Activated CD8-positive, alpha-beta memory T cell treated with anti-CD3 and anti-CD28 coated beads for 24 hours (primary cell): ENCODE measurements at places on chromosomes 3 and 15.

DNA sequence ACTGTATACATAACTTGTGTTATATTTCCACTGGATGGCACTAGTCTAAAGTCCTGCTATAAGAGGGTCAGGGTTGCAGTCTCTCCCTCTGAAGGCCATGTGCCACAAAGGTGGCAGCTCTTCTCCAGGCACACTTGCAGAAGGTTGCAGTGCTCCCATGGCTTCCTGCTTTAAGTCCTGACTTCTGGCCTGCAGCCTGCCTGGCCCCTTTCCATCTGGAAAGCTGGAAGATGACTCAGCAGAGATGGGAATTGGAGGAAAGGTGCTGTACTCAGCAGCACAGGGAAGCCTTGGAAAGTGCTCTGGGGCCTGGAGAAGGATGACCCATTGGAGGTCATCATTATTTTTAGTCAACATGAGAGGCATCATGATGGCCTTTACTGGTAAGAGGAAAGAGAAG lies 40.9 kb upstream of the MRPL3 start:
- DNase-seq, result no peak

GRCh38 chr3:5110337-5110736 lies 11.8 kb upstream of the ARL8B start:
- no peak for DNase-seq

GRCh38 chr3:158452334-158452733 lies 118.7 kb upstream of the MLF1 start:
- no peak for DNase-seq

- DNase-seq, result no peak
Observed at GRCh38 chr3:8220291-8220690, 281.3 kb upstream of the LMCD1 start.

DNA sequence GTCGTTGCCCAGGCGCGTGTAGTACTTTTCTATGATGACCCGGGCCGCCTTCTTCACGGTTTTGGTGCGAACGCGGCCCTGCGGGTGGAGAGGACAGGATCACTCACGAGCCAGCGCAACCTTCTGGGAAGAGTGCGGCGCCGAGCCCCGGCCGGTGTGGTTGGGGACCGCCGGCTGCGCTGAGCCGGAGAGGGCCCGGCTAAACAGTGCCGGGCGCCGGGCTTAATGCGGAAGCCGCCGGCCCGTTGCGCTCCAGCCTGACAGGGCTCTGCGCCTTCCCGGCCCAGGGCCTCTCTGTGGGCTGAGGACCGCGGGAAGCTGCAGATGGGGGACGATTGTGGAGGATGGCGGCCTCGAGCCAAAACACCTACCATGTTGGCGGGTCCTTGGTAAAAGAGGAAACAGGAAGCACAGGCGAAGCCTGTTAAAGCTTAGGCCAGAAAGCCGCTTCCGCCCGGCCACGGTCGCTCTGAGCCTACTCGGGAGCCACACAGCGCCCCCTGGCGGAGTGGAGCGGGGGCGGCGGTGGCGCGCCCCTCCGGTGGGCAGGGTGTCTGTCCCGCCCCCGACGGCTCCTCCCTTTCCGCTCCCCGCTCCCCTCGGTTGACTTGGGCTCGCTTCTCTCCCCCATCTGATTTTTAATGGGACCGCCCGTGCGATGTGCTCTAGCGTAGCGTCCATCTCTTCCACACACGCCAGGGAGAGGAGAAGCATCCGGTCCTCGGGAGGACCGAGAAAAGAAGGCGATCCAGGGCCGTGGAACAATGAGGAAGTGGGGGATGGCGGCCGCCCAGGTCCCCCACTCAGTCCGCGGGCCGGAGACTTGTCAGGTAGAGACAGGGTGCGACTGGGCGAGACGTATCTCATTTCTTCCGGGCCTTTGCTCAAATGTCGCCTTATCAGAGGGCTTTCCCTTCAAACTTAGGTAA lies at the start of gene RPS17:
Gene RPS17, minus strand, starts transcription at position 403 of the 929 bp plus-strand sequence. Its CDS starts 29 bp downstream, at position 374.
- peak; percentile 100 for DNase-seq

DNA sequence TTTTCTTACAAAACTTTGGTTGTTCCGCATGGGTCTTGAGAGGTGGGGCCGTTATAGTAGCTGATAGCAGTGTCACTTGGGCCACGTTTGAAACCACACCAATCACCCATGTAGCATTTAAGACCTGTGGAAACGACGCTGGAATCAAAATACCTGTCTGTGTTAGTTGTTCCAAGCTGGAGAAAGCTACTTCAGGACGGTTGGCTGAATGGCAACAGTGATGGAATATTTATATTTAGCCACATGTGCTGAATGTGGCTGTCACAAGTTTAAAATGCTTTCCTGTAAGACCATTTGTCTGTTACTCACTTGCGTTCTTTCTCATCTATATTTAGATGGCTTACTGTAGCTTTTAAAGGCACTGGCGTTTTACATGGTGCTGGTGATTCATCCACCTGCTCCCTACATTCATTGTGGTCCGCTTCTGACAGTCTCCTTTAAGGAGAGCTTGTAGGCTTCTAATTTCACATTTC lies 1.4 kb downstream of the DNAJA4 start:
- no peak for DNase-seq

DNA sequence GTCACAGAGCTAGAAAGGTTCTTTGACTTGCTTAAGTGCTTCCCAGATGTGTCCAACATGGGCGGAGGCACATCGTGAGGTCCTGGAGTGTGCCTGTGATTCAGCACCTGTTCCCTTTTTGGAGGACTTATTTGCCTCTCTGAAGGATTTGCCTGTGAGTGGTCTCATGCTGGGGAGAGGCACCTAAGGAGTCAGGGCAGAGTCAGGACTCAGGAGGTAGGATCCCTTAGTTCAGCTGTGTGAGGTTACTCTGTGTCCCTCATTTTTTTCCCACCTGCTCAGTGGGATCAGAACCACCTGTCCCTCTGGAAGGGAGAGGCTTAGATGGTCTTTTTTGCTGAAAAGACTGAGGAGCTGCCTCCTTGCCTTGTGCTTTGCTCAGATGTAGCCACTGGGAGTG lies 3.0 kb downstream of the ZNF589 start:
- no peak for DNase-seq
